ENCODE measurements at places on chromosomes 6 and 20.

DNA sequence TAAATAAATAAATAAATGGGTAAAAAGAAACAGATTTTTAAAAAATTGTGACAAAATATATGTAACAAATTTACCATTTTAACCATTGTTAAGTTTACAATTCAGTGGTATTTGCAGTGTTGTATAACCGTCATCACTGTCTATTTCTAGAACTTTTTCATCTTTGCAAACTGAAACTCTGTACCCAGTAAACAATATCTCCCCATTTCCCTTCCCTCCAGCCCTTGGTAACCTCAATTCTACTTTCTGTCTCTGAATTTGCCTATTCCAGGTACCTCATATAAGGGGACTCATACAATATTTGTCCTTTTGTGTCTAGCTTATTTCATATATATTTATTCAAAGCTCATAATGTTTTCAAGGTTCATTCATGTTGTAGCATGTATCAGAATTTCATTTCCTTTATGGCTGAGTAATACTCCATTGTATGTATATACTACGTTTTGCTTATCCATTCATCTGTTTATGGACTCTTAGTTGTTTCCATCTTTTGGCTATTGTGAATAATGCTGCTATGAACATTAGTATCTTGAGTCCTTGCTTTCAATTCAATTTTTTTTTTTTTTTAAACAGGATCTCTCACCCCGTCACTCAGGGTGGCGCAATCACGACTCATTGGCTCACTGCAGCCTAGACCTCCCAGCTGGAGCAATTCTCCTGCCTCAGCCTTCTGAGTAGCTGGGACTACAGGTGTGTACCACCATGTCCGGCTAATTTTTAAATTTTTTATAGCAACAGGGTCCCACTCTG lies 8.9 kb downstream of the MANBAL start:
- DNase-seq = no peak

- no peak for DNase-seq
These were observed 235.0 kb downstream of the TTLL2 start for GRCh38 chr6:167559675-167560479.

DNA sequence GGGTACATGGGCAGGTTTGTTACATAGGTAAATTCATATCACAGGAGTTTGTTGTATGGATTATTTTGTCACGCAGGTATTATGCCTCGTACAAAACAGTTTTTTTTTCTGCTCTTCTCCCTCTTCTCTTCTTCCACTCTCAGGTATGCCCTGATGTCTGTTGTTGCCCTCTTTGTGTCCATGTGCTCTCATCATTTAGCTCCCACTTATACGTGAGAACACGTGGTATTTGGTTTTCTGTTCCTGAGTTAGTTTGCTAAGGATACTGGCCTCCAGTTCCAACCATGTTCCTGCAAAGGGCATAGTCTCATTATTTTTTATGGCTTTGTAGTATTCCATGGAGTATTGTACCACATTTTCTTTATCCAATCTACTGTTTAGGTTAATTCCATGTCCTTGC lies 65.7 kb downstream of the UNC5CL start:
- DNase-seq = no peak

GRCh38 chr6:1770968-1771723 lies 161.4 kb downstream of the FOXC1 start:
- DNase-seq = no peak

DNA sequence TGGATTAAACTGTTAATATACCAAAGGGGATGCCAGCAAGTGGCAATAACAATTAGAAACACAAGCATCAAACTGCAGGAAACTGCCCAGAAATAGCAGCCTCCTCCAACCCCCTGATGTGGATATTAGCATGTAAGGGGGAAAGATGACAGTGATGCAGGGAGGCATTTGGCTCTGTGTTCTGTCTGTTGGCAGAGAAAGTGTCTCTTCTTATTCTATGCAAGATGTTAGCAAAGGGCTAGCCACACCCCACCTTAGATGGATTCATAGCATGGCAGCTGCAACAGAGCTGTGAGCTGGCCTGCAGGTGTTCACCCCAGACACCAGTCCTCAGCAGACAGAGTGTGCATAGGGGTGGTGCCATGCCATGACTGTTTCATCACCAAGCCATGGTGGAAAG lies 38.0 kb downstream of the SCP2D1 start:
- DNase-seq = no peak

DNA sequence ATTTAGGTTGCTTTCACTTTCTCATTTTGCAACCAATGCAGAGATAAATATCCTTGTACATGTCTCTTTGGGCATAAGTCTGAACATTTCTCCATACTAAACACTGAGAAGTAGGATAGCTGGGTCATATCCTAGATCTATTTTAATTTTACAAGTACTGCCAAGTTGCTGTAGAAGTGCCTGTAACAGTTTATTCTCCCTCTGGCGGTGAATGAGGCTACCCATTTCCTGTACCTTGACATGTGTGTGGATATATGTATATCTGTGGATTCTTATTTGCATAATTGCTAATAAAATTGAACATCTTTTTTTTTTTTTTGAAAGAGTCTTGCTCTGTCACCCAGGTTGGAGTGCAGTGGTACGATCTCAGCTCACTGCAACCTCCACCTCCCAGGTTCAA lies 48.0 kb upstream of the PNRC1 start:
- DNase-seq = no peak

- no peak for DNase-seq
These were observed 159.1 kb downstream of the MTHFD1L start for GRCh38 chr6:151024597-151024996.

DNA sequence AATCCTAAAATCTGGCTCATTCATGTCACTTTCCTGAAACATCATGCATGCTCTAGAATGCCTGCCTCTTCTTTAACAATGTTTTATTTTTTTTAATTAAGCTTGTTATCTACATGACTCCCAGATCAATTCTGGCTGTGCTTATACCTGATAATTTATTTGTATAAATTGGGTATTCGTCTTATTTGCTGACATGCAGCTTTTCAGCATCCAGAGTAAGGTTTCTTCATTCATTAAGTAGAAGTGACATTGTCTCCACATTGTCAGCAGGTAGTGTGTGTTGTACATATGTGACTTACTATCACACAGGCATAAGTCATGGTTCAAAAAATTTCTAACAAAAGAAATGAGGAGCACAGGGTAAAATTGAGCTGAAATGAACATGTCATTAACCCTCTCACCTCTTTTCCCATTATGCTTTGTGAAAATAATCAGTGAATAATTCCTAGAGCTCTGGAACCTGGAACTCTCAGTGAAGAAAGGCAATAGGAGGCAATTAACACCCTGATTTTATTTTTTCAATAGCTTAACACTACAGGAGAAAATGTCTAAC lies 157.4 kb downstream of the OPRM1 start:
- no peak for DNase-seq

Data from stimulated activated CD8-positive, alpha-beta memory T cell treated with anti-CD3 and anti-CD28 coated beads, Interleukin-7, amount 100 ng/mL, for 1 hour (primary cell).